ENCODE measurements at places on chromosomes 12 and 14. TPM values are rescaled to one million over a fixed set of nuclear protein-coding genes. Genes with fewer than 3 reads are reported as not detected.

EML1 gene
- total RNA-seq: 33.3 TPM

PTGDR gene
- total RNA-seq: 1.3 TPM

POMT2 gene
- total RNA-seq: 13.4 TPM

MANSC4 gene
- not detected for total RNA-seq

DNA sequence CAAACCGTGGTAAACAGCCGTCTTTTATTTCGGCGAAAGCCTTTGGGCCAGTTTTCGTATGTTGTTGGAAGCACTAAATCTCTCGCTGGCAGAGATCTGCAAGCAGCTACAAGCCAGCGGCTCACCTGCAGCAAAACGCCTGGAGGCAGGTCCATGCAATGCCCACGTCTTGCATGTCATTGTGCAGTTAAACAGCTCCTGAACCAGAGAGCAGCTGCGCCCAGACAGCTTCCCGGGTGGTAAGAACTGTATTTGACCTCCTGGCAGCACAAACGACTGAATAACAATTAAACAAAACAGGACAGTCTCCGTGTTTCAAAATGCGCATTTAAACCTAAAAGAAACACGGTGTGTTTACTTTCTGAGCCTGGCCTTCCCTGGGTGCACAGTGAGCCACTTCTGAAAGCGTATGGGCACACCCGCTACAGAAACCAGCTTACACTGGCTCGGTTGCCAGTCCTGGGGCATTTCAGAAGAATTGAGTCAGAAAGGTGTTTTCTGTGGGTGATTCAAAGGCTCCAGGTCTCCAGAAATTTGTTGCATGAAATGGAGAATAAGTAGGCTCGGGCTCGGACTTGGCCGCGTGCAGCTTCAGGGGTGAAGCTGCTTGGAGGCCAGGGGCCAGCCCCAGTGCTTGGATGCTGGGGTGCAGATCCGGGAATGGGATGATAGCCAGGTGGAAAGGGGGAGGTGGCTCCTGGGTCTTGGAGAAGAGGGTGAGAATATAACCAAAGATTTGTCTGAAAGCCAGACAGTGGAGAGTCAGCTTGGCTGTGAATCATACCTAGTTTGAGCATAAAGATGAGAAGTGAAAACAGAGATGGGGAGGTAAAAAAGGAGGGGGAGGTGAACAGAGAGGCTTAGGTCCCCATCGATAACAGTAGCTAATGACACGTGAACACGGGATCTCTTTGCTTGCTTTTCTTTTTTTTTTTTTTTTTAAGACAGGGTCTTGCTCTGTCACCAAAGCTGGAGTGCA is 24.9 kb upstream of the FZD10 start:
- no peak for DNase-seq

DNA sequence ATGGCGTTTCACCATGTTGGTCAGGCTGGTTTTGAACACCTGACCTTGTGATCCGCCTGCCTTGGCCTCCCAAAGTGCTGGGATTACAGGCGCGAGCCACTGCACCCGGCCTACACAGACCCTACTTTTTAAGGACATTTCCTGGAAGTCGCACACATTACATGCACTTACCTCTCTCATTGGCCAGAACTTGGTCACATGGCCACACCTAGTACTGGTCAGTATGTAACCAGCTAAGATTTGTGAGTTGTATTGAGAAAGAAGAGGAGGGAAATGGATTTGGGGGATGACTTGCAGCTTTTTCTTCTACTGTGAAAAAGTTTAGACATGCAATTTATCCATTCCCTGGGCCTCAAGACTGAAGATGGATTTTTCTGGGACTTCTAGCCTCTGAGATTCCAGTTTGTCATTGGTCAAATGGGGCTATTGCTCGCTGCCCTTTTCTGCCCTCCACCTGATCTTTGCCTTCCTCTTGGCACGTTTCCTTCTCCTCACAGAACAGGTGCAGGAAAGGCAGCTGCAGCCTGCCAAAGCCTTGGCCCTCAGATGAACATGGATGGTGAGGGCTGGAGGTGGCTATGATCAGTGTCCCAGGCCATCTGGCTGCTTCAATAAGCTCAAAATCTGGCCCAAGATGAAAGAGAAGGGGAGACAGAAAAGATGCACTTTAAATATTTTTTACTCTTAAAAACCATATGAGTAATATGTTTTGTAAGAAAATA is 7.1 kb upstream of the ZDHHC22 start:
- no peak for DNase-seq

DNA sequence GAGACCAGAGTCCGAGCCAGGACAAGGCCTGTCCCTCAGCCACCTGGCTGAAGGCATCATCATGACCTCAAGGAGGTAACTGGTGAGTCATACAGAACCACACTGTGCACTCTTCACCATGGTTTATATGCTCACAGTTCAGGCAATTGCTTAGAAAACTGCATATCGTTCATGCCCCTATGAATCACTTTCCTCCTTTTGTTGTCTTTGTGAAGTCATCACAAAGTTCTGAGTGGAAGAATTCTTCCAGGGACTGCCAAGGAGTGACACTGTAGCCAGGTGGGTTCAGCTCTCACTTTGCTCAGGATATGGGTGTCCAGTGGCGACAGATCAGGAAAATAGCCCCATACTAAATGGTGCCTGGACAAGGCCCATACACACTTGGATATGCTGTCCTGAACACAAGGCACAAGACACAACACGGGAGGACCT is 92.5 kb downstream of the DPF3 start:
- no peak for DNase-seq

DNA sequence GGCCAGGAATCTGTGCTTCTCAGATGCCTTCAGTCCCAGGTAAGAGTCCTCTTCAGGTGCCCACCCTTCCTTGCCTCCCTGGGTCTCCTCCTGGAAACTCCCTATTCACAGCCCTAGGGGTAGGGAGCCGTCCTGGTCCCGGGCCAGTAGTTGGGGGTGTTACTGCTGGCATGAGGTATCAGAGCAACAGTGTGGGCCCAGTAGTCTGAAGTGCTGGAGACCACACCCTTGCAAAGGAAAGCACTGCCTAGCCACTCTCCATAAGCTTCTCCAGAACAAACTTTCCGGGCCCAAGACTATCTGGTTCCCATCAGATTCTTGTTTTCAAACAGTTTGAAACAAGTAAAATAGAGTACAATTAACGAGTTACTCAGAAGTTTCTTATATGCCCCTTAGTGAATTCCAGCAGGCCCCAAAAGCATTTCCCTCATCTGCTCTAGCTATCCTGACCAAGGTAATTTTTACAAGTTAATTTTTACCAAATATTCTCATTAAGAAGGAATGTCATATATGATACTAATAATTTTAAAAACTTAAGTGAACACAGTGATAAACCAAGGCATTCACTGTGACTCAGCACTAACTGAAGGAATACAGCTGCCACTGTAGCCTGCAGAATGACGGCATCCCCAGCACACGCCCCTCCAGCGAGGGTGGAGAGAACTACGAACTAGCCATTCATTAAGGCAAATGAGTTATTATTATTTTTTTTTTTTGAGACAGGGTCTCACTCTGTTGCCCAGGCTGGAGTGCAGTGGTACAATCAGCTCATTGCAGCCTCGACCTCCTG is 49.4 kb downstream of the MOK start:
- DNase-seq: peak; percentile 31

- DNase-seq: peak; percentile 71
These were observed 25.6 kb upstream of the MAP1LC3B2 start for GRCh38 chr12:116533343-116534251.

NKX2-1 gene
- not detected for total RNA-seq

DNA sequence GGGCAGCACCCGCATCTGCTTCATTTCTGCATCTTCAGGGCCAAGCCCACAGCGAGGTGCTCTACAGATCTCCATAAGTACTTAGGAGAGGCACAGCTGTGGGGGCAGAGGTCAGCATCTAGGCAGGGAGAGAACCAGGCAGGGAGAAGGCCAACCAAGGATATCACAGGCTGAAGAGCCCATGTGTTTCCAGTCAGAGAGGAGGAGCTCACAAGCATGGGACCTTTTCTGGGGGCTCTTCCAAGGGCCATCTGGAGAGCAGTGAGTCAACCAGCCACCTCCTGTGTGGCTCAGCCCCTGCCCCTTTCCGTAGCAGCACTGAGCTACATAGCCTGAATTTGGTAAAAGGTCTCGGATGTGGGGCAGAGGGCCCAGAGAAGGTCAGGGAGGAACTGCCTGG is 78.5 kb downstream of the ARL6IP4 start:
- no peak for DNase-seq

PTHLH gene
- 3.7 TPM for total RNA-seq

DNA sequence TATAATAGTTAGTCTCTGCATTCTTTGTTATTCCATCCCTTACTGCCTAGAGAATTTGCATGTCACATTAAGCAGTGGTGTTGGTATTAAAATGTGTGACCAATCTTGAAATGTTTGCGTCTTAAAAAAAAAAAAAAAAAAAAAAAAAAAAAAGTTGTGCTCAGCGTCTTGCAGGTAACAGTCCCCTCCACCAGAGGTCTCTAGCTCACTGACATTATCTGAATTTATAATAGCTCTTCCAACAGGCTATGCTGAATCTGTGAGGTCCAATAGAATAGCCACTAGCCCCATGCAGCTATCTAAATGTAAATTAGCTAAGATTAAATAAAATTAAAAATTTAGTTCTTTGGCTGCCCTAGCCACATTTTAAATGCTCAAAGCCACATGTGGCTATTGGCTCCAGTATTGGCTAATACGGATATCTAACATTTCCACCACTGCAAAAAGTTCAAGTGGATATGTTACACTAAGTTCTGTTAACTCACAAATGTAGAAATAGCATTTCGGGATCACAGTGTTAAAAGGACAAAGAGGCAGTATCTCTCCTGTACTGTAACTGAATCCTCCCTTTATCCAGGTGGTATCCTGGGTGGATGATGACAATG is 28.7 kb downstream of the NKX2-8 start:
- no peak for DNase-seq

GRCh38 chr12:132397152-132397933 is 68.0 kb upstream of the GALNT9 start:
- peak; percentile 5 for DNase-seq

DNA sequence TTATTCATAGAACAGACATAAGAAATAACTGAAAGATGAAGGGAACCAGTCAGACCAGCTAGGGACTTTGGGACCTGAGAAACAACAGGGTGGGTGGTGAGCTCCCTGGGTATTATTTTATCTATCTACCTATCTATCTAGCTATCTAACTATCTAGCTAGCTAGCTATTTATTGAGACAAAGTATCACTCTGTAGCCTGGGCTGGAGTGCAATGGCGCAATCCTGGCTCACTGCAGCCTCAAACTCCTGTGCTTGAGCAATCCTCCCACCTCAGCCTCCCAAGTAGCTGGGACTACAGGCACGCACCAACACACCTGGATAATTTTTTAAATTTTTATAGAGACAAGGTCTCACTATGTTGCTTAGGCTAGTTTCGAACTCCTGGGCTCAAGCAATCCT is 127.6 kb downstream of the DPF3 start:
- DNase-seq: no peak

DENR gene
- 23.5 TPM for total RNA-seq

GRCh38 chr12:120799243-120800045 is 73.8 kb downstream of the ACADS start:
- DNase-seq: no peak

- no peak for DNase-seq
These were observed 6.8 kb downstream of the OR10A7 start for GRCh38 chr12:55227643-55228042.

CCDC196 gene
- total RNA-seq: not detected

DNA sequence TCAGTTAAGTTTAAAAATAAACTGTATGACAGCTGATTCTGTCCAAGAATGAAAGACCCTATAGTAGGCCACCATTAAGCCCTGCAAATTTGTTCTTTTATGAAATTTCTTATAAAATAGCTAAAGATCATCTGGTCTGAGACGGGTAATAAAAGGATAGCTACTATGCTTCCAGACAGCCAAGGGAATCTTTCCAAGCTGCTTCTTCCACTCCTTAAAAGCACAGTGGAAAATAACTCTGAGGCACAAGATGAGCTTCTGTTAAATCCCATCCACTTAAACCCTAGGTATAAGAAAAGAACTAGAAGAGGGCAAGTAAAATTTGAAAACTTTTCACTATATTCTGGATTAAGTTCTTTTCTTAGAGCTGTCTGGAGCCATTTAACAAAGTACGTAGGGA is 194.3 kb downstream of the CAPZA3 start:
- DNase-seq: no peak

GRCh38 chr14:22177870-22178269 is 411.2 kb downstream of the DAD1 start:
- no peak for DNase-seq

DNA sequence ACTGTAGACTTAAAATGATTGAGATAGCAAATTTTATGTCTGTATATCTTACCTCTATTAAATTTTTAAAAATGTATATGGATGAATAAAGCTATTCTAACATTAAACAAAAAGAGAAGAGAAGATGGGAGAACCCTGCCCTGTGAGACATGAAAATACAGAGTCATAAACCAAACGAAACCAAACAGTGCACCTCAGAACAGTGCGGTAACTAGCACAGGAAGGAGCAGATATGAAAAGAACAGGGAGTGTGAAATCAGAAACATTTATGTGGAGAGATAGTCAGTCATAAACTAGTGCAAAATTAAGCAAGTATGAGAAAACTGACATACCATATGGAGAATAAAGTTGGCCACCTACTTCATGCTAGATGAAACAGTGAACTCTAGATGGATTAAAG is 135.1 kb downstream of the ERC1 start:
- DNase-seq: no peak

- DNase-seq: no peak
These were observed 51.9 kb upstream of the KCNA5 start for GRCh38 chr12:4991801-4992200.

LRRC10 gene
- total RNA-seq: 43.8 TPM

GRCh38 chr14:54220071-54220703 is 176.6 kb upstream of the CDKN3 start:
- DNase-seq: peak; percentile 40

PTPN6 gene
- total RNA-seq: 6.7 TPM

VRTN gene
- not detected for total RNA-seq
